NCI-H345 (cell line): ENCODE measurements at places on chromosomes 1 and 21.

DNA sequence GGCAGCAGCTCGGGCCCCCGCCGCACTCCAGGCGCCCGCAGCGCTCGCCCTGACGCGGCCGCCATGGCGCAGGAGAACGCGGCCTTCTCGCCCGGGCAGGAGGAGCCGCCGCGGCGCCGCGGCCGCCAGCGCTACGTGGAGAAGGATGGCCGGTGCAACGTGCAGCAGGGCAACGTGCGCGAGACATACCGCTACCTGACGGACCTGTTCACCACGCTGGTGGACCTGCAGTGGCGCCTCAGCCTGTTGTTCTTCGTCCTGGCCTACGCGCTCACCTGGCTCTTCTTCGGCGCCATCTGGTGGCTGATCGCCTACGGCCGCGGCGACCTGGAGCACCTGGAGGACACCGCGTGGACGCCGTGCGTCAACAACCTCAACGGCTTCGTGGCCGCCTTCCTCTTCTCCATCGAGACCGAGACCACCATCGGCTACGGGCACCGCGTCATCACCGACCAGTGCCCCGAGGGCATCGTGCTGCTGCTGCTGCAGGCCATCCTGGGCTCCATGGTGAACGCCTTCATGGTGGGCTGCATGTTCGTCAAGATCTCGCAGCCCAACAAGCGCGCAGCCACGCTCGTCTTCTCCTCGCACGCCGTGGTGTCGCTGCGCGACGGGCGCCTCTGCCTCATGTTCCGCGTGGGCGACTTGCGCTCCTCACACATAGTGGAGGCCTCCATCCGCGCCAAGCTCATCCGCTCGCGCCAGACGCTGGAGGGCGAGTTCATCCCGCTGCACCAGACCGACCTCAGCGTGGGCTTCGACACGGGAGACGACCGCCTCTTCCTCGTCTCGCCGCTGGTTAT is 2.8 kb downstream of the KCNJ9 start:
- DNase-seq, result peak; percentile 25

DNA sequence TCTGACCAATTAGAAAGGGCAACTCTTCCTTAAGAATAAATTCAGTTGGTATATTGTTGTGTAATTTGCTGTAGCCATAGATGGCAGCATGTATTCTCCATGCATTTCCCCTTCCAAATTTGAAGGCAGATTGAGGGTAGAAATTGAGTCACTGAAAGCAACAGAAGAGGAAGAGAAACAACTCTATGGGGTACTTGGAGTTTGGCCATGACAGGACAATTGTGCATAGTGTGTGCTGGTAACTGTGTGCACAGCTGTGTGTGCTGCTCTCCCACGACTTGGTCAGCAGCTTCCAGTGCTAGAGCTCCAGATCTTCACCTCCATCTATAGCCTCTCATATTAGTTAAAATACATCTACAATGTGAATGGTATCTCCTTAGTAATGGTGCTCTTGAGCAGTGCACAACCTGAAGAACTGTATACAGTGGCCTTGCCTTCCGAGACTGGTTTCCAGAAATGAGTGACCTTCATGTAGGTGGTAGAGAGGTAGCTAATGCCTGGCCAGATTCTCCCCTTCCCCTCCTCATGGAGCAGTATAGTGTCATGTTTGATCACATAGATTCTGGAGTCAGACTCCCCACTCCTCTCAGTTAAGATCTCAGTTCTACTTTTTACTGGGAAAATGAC is 882 bp upstream of the FCAMR start:
- no peak for DNase-seq

DNA sequence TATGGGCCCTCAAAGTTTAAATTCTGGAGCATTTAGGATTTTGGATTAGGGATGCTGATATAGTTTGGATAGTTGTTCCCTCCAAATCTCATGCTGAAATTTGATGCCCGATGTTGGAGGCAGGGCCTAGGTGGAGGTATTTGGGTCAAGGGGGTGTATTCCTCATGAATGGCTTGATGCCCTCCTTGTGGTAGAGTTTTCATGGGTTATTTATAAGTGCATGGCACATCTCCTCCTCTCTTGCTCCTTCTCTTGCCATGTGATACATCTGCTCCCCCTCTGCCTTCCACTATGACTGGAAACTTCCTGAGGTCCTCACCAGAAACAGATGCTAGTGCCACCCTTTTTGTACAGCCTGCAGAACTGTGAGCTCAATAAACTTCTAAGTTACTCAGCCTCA is 17.5 kb upstream of the NKAIN1 start:
- DNase-seq, result no peak

DNA sequence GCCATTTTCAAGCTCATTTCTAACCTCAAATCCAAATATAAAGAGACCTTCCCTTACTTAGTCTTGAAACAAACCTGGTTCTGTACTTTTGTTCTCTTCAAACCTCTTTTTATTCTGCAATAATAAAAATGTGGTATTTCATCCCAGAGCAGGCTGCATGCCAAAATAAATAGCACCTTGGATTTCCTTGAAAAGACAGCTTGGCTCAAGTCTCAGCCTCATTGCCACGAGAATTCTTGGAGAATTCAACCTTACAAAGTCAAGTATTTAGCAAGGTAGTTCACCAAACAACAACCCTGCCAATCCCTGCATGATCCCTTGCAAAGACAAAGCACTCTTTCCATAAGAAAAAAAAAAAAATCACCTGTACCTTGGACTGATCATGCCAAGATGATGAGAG is 33.8 kb downstream of the KANK4 start:
- no peak for DNase-seq

DNA sequence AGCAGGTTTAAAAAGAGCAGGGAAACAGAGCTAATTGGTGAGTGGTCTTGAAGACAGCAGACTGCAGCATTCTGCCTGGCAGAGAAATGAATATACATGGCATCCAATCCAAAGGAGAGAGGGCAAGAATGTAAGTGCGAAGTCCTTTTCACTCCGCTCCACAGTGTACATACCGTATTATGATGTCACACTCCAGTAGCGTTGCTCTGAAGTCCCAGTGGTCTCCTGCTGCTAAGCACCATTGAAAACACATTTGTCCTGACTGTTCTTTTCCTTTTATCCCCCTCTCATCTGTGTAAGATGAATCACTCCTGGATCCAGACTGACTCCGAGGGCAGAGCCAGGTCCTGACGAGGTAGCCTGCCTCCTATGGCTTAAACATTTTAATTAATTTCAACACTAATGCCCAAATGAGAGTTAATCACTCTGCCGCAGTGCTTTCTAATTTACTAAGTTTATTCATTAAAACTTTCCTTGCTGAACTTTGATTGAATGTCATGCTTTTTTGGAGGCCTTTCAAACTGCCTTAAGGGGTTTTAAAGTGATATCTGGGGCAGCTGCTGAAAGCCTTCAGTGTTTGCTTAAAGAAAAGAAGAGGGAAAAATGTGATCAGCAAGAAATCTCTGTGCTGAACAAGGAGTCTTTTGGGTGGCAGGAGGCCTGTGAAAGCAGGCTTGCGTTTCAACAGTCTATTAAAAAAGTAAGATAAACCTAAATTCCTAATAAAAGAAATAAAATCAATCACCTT is 227.2 kb downstream of the ATG4C start:
- DNase-seq, result peak; percentile 84

GRCh38 chr1:214005708-214006107 is 17.9 kb downstream of the PROX1 start:
- DNase-seq, result no peak

DNA sequence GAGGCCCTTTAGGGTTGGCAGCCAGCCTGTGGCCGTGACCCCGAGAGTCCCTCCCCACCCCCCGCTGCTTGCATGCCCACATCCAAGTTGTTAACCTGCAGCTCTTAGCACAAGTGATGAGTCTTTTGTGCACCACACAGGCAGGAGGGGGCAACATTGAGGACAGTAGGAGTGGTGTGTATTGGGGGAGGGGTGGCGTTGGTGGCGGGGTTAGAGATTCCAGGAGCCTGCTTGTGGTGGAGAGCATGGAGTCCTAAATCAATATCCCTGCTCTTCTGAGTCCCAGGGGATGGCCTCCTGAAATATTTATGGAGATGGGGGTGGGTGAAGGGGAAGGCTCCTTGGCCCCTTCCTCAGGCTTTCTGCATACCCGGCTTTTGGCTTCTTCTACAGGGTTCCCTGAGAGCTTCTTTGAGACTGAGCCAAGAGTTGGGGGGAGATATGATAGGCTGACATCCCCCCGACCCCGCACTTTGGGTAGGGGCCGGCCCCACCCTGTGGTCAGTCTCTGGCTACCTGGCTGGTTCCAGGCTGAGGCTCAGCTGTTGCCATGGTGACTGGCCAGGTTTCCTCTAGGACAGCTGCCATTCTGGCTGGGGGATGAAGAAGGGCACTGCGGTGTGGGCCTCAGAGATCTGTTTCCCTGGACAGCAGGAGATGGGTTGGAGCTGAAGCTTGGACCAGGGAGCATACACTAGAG is 5.0 kb downstream of the CHRNB2 start:
- no peak for DNase-seq

DNA sequence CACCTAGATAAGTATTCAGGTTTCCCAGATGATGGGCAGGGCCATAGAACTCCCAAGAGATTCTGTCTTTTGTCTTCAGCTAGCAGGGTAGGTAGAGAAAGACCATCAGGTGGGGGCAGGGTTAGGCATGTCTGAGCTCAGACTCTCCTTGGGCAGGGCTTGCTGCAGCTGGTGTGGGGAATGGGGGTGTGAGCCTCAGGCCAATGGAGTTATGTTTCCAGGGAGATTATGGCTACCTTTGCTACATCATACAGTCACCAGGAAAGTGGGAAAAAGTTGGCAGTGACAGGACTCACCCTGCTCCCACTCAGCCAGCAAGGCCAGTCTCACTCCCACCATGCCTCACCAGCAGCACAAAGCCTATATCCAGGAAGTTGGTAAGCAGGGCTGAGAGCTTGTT is 77.8 kb downstream of the DRAM2 start:
- no peak for DNase-seq

DNA sequence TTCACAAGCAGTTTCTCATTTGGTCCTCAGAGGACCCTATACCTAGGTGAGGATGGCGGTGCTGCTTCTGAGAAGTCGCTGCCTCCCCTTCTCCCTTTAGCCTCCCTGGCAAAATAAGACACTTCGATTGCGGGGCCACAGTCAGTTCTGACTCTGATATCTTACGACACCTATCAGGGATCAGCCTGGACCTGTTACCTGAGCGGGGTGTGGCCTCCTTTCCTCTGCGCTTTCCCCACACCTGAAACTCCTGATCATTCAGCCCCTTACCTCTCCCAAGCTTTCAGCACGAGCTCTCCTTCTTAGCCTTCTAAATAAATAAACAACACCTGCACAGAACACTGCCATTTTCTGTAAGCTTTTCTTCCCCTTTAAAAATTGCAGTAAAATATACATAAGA is 24.6 kb upstream of the GPR137B start:
- no peak for DNase-seq

DNA sequence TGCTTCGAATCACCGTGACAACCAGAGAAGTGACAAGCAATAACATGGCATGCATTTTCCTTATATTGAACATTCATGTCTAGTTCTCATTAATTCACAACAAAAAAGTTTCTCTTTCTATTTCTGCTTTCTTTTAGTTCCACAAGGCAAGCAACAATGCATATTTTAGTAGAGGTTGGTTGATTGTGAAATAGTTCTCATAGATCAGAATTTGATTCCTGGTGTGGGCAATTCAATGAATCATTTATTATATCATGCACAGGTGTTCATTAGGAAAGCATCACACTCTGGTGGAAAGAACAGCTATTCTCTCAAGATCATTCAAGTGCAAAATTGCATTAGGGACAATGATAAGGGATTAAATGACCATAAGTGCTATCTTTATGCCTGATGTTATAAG is 980.9 kb downstream of the BRINP3 start:
- no peak for DNase-seq

DNA sequence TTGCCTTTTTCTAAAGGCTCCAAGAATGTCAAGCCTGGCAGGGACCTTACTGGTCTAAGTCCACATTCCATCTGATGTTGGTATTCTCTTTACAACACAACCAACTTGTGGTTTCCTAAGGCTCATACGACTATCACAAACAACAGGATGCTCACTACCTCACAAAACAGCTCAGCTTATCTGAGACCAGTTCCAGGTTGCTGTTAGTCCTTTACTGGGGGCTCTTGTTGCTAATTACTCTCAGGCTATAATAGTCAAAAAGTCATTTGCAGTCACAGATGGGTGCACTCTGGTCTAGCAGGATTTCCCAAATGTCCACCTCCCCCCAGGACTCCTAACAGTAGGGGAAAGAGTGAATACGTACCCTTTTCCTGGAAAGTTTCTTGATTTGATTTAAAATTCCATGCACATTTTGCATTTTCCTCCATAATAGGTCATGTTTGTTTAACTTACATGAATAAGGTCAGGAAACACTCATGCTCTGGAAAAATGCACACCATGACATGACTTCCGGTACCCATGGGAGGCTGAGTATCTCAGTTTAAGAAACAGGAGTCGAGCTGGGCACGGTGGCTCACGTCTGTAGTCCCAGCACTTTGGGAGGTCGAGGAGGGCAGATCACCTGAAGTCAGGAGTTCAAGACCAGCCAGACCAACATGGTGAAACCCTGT is 16.0 kb downstream of the LCK start:
- no peak for DNase-seq

- no peak for DNase-seq
These were observed 1.3 kb downstream of the KMO start for GRCh38 chr1:241533326-241534115.

GRCh38 chr1:232292239-232292638 is 337.7 kb downstream of the SIPA1L2 start:
- no peak for DNase-seq

- no peak for DNase-seq
These were observed 273.7 kb downstream of the BARHL2 start for GRCh38 chr1:90443354-90443753.

GRCh38 chr1:36941316-36941978 is 92.9 kb downstream of the GRIK3 start:
- DNase-seq, result no peak

GRCh38 chr1:29236712-29237128 is 398 bp downstream of the PTPRU start:
- DNase-seq, result no peak

- DNase-seq, result no peak
These were observed 33.2 kb upstream of the FNBP1L start for GRCh38 chr1:93414749-93415148.

GRCh38 chr1:15799928-15800835 is 7.3 kb downstream of the UQCRHL start:
- peak; percentile 40 for DNase-seq

GRCh38 chr1:1435106-1435903 is at the start of gene VWA1:
VWA1 (plus strand) TSS chr1:1435690; CDS start chr1:1435749, 59 bp downstream.
- DNase-seq, result peak; percentile 78

GRCh38 chr1:178529364-178530036 is 16.6 kb downstream of the TEX35 start:
- DNase-seq, result no peak

DNA sequence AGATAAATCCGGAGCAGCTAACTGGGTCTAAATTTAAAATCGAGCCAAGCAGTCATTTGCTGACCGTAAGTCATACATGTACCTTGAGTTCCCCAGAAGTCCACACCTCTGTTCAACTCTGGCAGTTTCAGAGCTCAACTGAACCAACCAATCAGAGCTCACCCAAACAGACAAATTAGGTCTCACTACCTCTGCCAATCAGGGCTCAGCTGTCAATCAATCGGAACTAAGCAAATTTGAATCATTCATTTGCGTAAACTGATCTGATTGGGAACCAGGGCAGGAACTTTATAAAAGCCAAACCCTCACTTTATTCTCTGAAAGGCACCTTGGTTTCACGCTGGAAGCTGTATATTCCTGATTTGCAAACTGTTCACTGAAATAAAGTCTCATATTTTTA is 11.2 kb upstream of the ACBD6 start:
- DNase-seq, result no peak

- DNase-seq, result no peak
These were observed 40.5 kb upstream of the H6PD start for GRCh38 chr1:9194024-9194423.

- no peak for DNase-seq
These were observed 498 bp upstream of the CLCA2 start for GRCh38 chr1:86423473-86423872.
